ENCODE measurements at places on chromosomes 7 and 10. TPM values are rescaled to one million over a fixed set of nuclear protein-coding genes. Genes with fewer than 3 reads are reported as not detected.

PDK4 gene
- 1.2 TPM for total RNA-seq

OR2A12 gene
- not detected for total RNA-seq

DNA sequence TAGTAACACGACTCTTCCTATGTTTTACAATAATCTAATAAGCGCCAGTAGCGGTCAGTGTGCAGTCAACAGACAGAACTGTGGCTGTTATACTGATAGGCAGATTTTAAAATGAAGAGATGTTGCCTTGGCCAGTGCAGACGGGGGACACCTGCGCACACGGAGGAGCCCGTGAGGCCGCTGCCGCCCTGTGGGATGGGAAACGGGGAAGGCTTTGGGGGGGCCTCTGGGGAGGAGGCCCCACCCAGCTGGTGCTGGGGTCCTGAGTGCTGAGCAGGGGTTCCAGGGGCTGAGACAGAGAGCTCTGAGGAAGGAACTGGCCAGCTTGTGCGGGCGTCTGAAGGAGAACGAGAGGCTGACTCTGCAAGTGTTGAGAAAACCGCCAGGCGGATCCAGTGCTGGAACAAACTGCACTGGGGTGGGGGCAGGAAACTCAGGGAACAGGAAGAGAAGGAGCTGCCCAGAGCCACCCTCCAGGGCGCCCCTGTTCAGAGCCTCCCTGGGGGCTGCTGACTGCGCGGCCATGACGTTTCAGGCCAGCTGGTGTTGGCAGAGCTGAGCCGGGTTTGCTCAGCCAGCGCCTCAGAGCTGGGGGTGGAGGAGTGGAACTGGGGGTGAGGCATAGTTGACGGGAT lies 426.4 kb downstream of the TCERG1L start:
- DNase-seq: peak; percentile 40

GRCh38 chr10:51092402-51092801 lies 18.1 kb downstream of the PRKG1 start:
- no peak for DNase-seq

GRCh38 chr7:31811650-31812461 lies 124.8 kb downstream of the PPP1R17 start:
- no peak for DNase-seq

DNA sequence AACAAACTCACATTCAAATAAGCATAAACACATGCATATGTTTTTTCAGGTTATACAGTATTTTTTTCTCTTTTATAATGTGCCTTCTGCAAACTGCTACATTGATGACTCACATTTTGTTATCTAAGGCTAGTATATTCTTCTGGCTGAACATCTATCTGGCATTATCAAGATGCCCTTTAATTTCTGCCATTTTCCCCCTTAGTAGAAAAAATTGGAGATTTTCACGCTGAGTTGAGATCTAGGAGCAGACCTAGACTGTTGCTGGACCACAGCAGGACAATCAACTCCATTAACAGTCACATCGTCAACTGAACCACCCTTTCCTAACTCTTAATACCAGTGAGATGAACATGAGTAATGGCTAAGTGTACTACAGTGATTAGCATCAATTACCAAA lies 41.6 kb downstream of the ERCC6 start:
- DNase-seq: no peak

GRCh38 chr7:105621617-105622016 lies 40.3 kb upstream of the EFCAB10 start:
- no peak for DNase-seq

GRCh38 chr10:71075759-71076472 lies 136.5 kb upstream of the UNC5B start:
- no peak for DNase-seq

DNA sequence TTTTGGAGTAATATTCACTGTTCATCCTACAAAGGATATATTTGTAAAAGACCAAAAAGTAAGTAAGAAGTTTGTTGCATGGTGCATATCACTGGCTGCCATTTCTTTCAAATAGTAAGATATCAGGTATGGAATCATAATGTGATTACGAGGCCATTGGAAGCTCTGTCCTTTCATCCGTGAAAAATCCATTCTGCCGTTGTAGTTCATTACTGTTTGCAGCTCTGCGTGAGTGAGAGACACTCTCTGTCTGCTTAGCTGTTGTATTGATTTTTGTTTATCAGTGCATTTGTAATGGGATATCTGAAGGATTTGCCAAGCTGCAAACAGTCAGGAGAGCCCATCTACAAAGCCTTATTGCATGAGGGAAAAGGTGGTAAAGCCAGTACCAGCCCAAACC lies 44.1 kb upstream of the SLC39A12 start:
- DNase-seq: no peak

DNA sequence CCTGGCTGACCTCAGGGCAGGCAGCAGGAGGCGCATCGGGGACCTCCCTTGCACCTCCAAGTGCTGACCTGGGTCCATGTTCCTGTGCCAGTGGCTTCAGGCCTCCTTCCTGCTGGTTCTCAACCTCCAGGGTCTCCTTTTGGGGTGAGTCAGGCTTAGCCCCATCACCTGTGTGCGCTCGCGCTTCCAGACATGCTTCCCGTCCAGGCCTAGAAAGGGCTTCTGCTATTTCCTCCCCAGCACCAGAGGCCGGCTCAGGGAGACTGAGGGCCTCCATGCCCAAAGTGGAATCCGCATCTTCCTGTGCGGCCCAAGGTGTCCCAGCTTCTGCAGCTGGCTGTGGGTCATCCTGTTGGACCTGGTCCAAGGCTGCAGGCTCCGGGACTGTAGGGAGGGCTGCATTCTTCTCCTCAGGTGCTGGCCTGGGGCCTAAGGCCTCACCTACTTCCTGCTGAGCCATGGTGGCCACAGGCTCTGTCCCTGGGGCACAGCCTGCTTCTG lies 5.9 kb downstream of the NACAD start:
- no peak for DNase-seq

GRCh38 chr10:11215471-11215870 lies 197.8 kb downstream of the CELF2 start:
- no peak for DNase-seq

DNA sequence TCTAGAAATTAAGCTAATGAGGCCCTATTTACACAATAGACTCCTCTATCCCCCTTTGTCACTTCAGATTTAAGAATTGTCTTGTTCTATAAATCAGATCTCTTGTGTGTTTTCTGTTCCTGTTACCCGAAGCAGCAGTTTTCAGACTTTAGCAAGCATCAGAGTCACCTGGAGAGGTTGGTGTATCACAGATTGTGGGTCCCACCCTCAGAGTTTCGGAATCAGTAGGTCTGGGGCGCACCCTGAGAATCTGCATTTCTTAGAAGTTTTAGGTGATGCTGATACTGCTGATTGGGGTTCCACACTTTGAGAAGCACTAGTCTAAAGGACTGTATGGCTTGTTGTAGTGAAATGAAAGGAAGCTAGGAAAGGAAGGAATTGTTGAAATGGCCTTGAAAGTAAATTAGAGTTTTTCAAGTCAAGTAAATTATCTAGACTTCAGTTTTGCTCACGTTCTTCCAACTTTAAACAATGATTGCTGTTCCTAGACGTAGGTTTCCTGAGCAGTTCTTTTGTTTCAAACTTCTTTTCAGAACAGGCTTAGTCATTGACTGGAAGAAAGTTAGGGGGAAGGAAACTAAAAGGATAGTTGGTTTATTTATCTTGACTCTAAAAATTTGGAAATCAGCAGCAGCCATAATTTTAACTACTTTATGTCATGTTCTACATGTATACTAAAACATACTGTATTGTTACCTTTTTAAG lies 15.7 kb downstream of the BPGM start:
- no peak for DNase-seq

- DNase-seq: no peak
Measured at GRCh38 chr7:12328888-12329770, 74.5 kb downstream of the VWDE start.

DNA sequence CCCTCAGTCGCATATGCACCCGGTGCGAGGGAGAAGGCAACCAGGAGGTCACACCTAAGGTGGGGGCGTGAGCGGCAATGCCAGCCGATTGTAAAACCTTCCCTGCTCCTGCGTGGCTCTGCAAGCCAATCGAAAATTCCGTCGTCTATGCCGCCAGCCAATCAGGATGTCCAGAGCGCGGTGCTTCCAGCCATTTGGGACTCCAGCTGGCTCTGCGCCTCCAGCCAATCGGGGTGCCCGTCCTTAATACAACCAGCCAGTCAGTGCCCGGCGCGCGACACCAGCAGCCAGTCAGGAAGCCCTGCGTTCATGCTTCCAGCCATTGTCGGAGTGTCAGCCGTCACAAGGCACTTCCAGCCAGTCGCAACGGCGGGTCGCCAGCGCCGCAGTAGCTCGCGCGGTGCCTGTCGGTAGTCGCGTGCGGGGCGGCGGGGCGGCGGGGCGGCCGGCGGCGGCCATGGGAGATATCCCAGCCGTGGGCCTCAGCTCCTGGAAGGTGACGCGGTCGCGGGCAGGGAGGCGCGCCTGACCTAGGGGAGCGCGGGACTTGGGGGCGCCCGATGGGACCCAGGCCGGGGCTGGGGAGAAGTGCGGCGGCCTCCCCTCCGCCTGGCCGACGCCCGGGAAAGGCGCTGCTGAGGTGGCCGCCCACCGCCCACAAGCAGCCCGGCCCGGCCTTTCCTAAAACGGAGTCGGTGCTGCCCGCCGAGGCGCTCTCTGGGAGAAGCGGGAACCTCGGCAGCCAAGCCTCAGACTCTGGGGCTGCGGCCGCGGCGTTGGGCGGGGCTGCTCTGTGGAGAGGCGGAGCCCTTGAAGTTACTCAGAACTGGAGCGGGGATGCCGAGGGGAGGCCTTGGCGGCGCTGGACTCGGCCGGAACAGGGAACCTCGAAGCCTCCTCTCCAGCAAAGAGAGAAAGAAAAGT lies at the start of gene AKR1E2:
TSS of gene AKR1E2 (plus strand) at position 340 of the 924 bp plus-strand sequence. CDS start at position 458, 118 bp downstream.
- peak; percentile 79 for DNase-seq

DNA sequence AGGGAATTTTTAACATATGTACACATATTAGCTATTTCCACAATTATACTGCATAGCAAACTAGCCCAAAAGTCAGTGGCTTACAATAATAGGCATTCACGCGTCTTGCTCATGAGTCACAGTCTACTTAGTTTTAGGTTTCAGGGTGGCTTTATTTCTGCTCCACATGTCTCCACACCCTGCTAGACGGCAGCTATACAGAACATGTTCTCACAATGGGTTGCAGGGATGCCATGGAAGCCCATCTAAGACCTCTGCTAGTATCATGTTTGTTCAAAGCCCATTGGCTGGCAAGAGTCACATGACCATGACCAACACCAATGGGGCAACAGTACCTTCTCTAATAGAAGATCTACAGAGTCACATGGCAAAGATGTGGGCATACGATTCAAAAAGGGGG lies 96.3 kb upstream of the NEBL start:
- no peak for DNase-seq

GRCh38 chr7:157854066-157854891 lies 517.5 kb downstream of the DNAJB6 start:
- DNase-seq: no peak

- peak; percentile 3 for DNase-seq
Measured at GRCh38 chr10:21675157-21675796, 141.2 kb downstream of the MLLT10 start.
